ENCODE measurements at places on chromosomes 4 and X.

GRCh38 chr4:11497212-11497806 lies 68.6 kb upstream of the HS3ST1 start:
- DNase-seq: no peak

DNA sequence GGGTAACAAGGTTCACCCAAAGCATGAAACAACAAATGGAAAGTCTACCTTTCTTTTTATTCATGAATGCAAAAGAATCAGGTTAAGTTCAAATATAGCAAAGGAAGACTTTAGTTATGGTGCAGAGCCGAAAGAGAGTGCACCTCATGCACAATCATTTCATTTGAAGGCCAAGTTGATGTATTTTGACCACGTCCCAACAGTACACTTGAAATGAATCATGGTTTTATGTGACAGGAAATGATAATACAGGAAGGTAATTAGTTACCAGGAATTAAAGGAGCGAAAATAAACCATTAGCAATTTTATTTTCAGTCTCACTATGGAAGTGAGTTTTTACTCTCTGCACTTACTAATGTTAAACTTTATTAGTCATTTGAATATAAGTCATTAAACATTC lies 281.2 kb upstream of the DIAPH2 start:
- DNase-seq: no peak

- no peak for DNase-seq
Measured at GRCh38 chr4:169059306-169060211, 49.5 kb upstream of the CBR4 start.

DNA sequence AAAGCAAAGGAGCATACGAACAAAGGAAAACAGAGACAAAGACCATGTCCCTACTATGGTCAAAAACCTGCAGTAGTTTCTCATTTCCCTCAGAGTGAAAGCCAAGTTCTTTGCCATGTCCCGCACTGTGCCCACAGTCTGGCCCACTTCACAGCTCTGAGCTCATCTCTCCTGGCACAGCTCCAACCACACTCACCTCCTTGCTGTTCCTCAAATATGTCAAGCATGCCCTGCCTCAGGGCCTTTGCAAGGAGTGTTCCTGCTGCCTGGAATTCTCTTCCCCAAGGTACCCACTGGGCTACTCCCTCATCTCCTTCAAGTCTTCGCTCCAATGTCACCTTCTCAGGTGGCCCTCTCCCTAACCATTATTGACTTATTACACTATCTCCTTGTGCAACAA lies 72.1 kb downstream of the COX18 start:
- no peak for DNase-seq

DNA sequence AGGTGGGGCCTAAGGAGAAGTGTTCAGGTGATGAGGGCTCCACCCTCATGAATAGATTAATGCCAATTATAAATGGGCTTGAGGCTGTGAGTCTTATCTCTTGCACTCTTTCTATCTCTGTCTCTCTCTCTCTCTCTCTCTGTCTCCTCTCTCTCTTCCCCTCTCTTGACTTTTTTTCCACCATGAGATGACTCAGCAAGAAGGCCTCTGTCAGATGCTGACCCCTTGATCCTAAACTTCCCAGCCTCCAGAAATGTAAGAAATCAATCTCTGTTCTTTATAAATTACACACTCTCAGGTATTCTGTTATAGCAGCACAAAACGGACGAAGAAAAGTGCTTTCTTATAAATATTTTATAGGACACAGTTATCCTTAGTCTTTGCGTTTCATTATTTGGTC lies 184.9 kb upstream of the PCDH7 start:
- no peak for DNase-seq

DNA sequence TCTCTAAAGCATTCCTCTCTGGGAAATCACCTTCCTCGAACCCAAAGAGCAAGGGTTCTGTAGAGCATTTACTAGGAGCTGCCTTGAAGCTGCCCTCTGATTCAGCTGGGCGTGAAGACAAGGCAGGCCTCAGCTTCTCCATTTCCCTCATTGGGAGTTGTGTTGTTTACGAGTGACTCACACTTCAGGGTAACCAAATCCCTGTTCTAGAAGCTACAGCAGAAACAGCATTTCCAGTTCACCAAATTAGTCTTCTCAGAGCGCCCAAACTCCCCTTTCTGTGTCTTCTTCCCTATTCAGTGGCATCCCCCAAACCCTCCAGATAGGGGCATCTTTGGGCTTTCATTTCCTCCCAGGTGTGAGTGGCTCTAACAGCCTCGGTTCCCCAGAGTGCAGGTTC lies 863 bp upstream of the XPNPEP2 start:
- DNase-seq: no peak

- no peak for DNase-seq
Measured at GRCh38 chr4:129095811-129096454, at the start of gene C4orf33. Gene C4orf33 (plus strand): TSS chr4:129096152. CDS start chr4:129102611, 6,459 bp downstream.

GRCh38 chr4:41822325-41822724 lies 73.8 kb upstream of the PHOX2B start:
- no peak for DNase-seq

DNA sequence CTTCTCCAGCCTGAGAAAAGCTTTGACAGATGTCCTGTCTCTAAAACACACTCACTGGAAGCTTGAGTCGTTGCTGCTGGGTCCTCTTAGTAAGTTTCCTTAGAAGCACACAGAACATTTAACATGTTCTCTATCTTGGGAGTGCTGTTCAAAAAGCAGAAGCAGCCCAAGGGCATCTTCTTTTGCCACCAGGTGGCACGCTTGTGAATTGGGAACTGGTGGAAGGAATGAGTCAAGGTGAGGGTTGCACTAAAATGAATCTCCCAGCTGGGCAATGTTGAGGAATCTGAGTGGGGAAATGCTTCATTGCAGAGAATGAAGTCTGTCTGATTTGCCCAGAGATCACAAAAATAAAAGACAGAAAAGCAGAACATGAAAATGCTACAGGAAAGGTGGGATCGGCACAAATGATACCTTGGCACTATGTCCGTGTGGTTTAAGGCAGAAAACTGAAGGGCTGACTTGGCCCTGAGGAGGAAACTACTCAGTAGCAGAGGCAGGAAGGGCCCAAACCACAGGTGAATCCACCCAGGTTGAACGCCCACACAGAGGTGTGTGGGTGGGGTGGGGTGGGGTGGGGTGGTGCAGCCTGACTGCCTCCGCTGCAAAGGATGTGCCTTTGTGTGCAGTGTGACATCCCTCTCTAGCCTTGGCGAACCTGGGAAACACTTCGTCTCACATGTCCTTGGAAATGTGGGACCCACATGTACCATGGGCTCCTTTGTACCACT lies 26.0 kb downstream of the KIT start:
- DNase-seq: no peak

- DNase-seq: no peak
Measured at GRCh38 chr4:48858130-48858529, 27.2 kb downstream of the OCIAD1 start.

GRCh38 chr4:168639914-168640313 lies 143.1 kb downstream of the PALLD start:
- DNase-seq: no peak

GRCh38 chrX:30904186-30904585 lies 15.1 kb upstream of the TAB3 start:
- DNase-seq: no peak

DNA sequence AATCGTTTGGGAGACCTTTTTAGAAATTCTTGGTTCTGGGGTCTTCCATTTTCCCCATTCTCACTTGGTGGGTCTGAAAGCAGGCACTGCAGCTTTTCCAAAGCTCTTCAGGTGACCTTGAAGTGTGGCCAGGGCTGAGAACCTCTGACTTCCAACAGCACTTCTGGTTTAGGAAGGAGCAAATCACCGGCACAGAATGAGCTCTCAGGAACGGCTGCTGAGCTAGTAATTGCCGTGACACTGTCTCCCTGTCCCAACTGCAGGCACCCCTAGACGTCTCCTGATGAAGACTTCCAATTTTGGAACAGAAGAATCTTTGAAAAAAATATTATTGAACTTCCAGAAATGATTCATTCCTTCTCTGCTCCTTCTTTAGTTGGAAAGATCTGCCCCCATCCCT lies 31.3 kb downstream of the CD38 start:
- no peak for DNase-seq

- DNase-seq: no peak
Measured at GRCh38 chr4:76550966-76551780, 116.1 kb downstream of the SHROOM3 start.

GRCh38 chr4:39324446-39324845 lies 41.7 kb downstream of the RFC1 start:
- no peak for DNase-seq

GRCh38 chr4:67721770-67722597 lies 21.0 kb upstream of the UBA6 start:
- DNase-seq: no peak

DNA sequence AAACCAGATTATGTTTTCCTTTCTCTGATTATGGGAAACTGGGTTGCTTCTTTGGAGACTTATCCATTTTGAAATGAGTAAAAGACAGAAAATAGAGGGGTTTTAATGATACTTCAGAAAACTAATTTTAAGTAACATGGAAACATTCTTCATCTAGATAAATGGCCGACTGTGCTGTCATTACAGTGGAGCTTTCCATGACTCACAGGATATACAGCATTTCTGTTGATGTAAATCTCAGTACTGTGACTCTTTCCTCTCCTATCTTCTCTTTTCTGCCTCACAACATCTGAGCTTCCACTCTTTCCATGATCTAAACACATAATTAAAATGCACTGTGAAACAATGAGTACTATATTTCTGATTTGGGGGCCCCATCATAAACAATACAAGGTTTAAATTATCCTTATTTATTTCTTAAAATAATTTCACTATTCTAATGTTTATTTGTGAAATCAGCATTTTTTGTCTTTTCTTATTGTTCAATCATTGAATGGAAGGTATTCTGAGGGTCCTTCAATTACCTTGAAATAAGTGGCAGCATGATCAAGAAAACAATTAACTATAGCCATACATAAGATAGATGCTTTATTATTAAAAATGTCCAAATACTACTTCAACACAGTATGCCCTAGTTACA lies 19.3 kb downstream of the SEC24D start:
- no peak for DNase-seq

DNA sequence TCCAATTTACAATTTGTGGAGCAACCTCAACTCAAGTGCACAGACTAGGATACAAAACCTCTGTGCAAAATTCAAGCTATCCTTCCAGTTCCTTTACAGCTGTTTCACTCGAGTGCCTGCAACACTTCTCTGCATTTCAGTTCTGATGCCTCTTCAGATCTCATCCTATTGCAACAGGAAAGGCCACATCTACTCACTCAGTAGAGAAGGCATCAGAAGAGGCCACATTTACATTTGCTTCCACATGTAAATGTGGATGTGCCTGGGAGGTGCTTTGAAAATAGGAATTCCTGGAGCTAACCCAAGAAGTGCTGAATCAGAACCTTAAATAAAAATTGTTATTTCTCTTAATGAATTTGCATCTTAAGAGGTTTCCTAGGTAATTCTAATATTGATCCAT lies 45.8 kb upstream of the SERTM2 start:
- no peak for DNase-seq

DNA sequence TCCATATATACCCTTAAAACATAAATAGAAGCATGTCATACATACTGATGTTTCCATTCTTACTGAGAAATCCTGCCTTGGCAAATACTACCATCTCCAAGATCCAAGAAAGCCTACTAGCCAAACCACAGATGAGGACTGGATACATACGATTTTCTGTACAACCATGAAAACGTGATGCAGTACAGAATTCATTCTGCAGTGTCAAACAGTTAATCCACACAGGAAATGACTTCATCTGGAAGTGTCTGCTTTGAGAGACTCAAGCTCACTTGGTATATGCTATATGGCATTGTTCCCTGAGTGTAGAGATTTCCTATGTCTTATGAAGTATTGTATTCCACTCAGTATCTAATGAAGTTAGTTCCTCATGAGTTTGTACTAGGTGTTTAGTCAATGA lies 94.3 kb downstream of the CT47B1 start:
- DNase-seq: no peak

DNA sequence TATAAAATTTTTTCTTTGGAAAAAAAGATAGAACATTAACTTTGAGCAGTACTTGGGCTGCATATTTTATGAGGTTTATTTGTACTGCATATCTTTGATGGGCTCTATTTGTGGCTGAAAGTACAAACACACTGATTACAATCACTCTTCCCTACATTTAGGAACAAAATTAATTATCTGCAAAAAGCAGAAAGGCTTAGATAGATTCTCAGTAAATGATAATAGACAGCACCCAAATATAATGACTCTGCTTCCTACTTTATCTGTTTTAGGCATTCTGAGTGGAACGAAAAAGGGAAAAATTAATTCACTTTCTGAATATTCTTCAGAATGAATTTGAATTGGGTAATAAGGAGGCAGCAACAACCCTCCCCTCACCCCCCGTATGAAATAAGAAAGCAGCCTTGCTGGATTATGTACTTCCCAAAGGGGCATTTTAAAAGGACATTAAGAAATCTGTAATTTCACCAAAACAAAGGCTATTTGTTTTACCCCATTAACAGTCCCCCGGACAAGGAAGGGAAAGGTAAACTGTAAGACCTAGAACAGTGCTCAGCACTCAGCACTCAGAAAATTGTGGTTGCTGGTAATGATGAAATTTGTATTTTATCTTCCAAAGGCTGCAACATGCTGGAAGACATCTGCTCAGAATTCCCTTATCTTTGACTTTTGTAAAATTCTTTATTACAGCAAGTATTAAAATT lies 242.6 kb downstream of the GPC3 start:
- no peak for DNase-seq

DNA sequence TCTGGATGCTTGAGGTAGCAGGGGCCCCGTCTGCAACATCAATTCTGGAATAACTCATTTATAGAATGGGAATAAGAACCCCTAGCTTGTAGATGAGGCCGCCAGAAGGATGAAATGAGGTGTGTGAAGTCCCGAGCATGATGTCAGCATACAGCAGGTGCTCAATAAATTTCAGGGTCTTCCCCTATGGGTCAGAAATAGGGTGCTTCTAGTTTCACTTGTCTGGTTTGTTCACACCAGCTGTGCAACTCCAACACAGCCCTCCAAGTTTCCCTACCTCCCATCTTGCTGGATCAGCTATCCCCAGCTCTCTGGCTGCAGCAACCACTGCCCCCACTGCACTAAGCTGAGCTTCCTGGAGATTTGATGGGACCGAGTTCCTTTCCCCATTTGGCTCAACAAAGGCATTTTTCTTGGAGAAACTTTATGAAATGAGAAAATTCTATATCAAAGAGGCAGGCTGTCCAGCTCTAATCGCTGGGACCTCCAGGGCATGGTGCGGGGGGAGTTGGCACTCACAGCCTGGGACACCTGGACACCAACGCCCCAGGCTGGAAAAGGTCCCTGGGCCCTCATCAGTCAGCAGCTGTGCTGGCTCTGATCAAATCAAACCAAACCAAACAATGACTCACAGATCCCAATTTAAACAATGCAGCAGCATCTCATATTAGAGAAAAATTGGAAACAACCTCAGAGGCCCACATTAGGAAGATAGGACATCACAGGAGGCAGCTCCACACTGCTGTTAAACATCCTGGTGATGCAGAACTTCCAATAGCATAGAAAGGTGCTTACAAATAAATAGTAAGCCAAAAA lies 13.3 kb downstream of the SLC2A9 start:
- no peak for DNase-seq

- no peak for DNase-seq
Measured at GRCh38 chr4:1601852-1602654, 82.1 kb downstream of the FAM53A start.

GRCh38 chrX:112630187-112630586 lies 49.6 kb downstream of the LHFPL1 start:
- DNase-seq: no peak

- no peak for DNase-seq
Measured at GRCh38 chr4:123349421-123350190, 47.0 kb upstream of the SPRY1 start.
